ENCODE measurements at places on chromosomes 1 and 21. TPM values are rescaled to one million over a fixed set of nuclear protein-coding genes. Genes with fewer than 3 reads are reported as not detected.

The RNF186 gene
- polyA plus RNA-seq: not detected

The ST3GAL3 gene
- polyA plus RNA-seq: 42.4 TPM

The S100A8 gene
- polyA plus RNA-seq: 18.2 TPM

The CAMK1G gene
- 9.7 TPM for polyA plus RNA-seq

The CLEC20A gene
- 0.54 TPM for polyA plus RNA-seq

The CACNA1E gene
- 0.13 TPM for polyA plus RNA-seq

Measured in left lung (tissue), 14 donors.